Stimulated activated CD4-positive, alpha-beta T cell treated with anti-CD3 and anti-CD28 coated beads, Interleukin-1b, Interleukin-23, amount 100 ng/mL, for 48 hours (primary cell): ENCODE measurements at places on chromosomes 12 and 14.

GRCh38 chr14:89531661-89532335 lies 114.8 kb upstream of the FOXN3 start:
- DNase-seq: no peak

- DNase-seq: no peak
These were observed 98.6 kb downstream of the SYNE2 start for GRCh38 chr14:63951429-63951828.

- no peak for DNase-seq
These were observed 4.3 kb downstream of the SEL1L start for GRCh38 chr14:81529391-81529790.

- DNase-seq: no peak
These were observed 126.0 kb downstream of the SLC6A15 start for GRCh38 chr12:84786622-84787021.

DNA sequence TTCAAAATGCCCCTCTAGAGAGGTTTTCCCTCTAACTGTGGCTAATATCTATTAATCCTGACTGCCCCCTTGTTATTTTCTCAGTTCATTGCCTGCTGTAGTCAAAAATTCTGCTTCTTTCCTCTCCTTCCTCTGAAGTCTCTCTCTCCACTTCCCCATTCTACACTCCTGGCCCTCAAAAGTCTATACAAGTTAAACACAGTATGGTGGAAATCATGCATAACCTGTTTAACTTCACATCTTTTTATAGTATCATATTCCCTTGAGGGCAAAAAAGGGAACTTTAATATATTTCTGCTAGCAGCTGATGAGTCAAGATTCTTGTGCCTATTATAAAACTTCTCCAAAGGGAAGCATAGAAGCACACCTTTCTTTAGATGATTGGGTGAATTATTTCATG lies 16.7 kb downstream of the GRIP1 start:
- no peak for DNase-seq

DNA sequence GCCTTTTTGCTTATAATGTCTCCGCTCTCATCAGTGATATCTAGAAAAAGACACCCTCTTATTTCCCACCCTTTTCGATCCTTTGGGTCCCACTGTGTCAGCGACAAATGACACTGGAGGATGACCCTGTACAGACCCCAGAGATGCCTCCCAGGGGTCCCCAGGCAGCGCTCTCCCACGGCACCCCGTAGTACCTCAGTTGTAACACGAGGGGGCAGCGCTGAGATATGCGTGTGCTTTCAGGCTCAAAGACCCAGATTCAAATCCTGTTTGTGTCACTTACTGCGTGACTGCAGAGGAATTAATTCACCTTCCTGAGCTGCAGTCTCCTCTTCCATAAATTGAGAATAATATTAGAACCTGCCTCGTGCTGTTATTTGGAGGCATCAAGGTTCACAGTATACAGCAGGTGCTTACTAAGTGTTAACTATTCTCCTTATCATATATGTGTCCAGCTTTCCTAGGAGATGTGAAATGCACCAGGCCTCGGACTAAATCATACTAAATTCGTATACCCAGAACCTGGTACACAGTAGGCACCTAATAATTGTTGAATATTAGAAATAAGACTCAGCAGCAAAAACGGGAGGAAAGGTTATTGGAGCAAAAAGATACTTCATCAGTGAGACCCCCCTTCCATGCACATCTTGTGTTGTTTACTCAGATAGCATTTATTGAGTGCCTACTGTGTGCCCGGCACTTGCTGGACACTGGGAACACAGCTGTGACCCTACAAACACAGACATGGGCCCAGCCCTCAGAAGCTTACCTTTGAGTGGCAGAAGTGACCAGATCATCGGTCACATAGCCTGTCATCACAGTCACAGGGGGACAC lies 99.9 kb downstream of the PHETA1 start:
- peak; percentile 12 for DNase-seq

- DNase-seq: no peak
These were observed 10.3 kb upstream of the PCNX1 start for GRCh38 chr14:70896981-70897380.

DNA sequence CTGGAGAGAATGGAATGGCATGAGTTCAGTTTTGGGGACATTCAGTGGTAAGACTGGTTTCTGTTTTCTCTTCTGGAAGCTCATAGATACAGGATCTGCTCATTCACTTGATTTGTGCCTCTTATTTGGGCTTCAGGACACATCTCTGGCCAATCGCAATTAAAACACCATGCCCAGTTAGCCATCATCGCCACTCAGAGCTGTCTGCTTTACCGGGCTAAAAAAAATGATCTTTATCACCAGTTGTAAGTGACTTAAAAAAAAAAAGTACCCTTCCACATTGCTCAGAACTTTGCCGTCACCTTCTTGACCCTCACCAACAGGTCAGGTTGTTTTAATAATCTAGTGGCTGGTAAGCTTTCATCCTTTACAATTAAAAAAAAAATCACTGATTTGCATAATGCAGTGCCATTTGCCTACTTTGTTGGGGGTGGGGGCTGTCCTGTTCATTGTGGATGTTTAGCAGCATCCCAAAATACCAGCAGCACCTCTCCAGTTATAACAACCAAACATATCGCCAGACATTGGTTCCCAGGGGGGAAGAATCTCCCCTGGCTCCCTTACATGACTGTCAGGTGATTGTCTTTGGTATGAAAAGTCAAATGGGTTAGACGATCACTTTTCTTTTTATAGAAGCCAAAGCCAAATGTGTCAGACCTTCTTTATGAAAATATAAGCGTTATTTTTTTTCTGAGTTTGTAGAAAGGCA lies 150.1 kb downstream of the PRKCH start:
- no peak for DNase-seq

GRCh38 chr14:76977793-76978720 lies 50.5 kb downstream of the IRF2BPL start:
- peak; percentile 89 for DNase-seq

- DNase-seq: no peak
These were observed 1.2 kb upstream of the TRHDE start for GRCh38 chr12:72270961-72271360.

DNA sequence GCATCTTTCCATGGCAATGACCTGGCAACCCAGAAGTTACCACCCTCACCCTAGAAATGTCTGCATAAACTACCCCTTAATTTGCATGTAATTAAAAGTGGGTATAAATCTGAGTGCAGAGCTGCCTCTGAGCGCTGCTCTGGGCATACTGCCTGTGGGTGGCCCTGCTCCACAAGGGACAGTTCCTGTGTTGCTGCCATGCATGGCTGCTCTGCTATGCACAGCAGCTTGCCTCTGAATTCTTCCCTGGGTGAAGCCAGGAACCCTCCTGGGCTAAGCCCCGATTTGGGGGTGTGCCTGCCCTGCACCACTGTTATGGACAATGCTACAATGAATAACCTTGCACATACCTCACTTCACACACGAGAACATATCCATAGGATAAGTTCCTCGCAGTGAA lies 35.7 kb upstream of the GPR132 start:
- no peak for DNase-seq

GRCh38 chr12:34166427-34167060 lies 144.2 kb downstream of the ALG10 start:
- DNase-seq: no peak

GRCh38 chr12:51811203-51812202 lies 37.0 kb downstream of the FIGNL2 start:
- DNase-seq: no peak

GRCh38 chr12:122227341-122227740 lies 1.5 kb upstream of the DIABLO start:
- DNase-seq: no peak

DNA sequence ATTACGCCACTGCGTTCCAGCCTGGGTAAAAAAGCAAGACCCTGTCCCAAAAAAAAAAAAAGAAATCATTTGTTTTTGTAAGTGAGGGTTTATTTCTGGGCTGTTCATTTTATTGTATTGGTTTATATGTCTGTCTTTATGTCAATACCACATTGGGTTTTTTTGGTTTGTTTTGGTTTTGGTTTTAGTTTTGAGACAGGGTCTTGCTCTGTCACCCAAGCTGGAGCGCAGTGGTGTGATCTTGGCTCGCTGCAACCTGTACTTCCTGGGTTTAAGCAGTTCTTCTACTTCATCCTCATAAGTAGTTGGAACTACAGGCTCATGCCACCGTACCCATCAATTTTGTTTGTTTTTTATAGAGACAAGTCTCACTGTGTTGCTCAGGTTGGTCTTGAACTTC lies 25.0 kb downstream of the METAP2 start:
- DNase-seq: no peak

GRCh38 chr14:26791117-26791806 lies 193.4 kb upstream of the NOVA1 start:
- no peak for DNase-seq

- DNase-seq: no peak
These were observed 13.7 kb downstream of the SPX start for GRCh38 chr12:21539797-21540196.

DNA sequence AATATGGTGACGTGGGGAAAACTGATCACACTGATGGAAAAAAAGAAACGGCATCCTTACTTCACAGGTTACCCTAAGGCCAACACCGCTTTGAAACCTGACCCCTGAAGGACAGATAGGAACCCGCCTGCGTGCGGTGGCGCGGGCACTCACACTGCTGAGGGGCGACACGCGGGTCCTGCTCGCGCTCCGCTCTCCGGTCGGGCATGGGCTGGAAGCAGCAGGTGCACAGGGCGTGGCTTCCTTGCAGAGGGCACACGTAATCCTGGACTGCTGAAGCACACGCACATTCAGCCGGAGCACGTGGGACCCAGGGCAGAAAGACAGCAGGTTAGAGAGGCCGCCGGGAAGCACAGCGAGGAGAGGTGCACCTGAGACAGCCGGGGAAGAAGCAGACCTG lies 22.8 kb upstream of the GOLGA3 start:
- DNase-seq: no peak

DNA sequence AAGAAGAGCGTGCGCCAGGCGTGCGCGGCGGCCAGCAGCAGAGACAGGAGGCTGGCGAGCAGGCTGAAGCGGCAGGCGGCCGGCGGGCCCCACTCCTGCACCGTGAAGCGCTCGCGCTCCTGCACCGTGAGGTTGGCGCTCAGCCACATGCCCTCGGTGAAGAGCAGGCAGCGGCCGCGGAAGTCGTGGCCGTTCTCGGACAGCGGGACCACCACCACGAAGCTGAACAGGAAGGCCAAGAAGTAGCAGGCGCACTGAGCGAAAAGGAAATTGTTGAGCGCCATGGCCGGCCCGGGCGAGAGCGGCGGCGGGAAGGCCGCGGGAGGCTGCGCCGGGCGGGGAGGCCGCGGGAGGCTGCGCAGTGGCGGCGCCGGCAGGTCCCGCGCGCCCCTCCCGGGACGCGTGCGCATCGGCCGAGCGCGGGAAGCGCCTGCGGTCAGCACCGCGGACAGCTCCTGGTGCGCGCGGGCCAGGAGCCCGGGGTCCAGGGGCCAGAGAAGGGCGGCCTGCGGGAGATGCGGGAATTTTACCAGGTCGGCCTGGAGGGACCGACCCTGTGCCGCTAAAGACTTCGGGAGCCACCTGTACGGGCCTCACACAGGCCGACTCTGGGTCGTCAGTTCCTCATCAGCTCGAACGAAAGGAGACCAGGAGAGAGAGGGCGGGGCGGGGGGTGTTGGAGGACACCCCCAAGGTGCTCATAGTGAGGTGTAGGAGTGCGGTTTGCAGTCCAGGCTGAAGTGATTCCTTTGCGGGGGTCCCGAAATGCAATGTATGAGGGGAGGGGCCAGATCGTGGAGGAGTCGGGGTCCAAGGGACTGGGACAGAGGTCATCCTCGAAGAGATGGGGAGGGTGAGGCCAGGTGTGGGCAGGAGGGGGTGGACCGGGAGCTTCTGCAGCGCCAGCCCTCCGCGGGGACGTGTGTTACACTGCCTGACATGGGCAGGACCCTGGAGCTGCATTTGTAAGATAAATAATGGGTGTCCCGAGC lies at the start of gene TMEM179:
TSS of gene TMEM179 (minus strand) at position 315 of the 992 bp plus-strand sequence. CDS start at position 284, 31 bp downstream.
- DNase-seq: no peak

DNA sequence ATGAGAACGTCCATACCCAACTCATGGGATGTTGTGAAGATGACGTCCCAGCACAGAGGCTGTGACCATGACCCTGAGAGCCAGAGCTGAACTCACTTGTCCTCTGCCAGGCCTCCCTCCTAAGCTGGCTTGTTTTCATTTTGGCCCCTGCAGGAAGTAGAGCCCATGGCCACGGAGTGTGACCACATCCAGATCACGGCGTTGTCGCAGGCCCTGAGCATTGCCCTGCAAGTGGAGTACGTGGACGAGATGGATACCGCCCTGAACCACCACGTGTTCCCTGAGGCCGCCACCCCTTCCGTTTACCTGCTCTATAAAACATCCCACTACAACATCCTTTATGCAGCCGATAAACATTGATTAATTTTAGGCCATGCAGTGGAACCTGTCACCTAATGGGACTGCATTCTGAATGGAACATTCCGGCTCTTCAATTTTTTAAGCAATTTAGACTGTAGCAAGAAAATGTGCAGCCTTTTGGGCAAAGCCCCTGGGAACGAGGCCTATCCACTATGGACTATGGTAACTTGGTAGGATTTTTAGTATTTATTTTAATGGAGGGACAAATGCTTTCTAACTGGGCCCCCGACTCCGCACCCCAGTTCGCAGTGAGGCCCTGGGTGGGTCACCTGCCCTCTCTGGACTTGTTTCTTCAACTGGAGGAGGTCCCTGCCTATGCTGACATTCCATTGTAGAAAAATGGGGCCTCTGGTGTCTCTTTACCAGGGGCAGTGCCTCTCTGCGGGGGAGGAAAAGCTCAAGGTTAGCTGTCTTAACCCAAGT lies 19.6 kb downstream of the OTUB2 start:
- no peak for DNase-seq

- DNase-seq: no peak
These were observed 62.7 kb downstream of the LRRK2 start for GRCh38 chr12:40287369-40287975.

DNA sequence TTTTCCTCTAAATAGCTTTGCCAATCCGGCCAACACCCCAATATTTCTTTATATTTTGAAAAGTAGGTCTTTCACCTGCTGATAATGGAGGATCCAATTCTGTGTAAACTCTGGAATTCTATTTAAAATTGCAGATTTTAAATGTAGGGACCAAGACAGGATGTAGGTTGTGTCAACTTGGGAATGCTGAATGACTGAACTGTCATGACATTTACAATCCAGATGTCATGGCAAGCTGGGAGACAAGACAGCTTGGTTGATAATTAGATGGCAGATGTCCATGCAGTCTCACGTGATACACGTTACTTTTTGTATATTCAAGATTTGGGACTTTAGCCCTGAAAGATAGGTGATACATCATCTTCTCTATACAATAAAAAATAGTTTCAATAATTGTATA lies 477.2 kb downstream of the DIO2 start:
- no peak for DNase-seq

- DNase-seq: no peak
These were observed 32.6 kb downstream of the TRAF3 start for GRCh38 chr14:102809870-102810269.

DNA sequence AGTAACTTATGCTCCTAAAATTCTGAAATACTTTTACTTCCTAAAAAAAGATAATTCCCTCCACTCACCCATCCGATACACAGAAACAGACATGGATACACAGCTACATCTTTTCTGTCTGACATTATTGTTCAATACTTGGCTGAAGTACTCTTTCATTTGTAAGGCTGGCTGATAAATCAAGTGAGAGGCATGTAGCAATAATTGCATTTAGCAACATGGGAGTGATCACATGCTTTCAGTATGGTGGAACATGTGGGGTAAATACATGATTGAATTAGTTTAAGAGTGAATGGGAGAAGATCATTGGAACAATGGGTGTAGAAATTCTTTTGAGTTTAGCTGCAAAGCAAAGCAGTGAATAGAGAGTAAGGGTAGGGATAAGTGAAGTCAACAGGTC lies 25.6 kb downstream of the PTPRQ start:
- DNase-seq: no peak

GRCh38 chr12:96143392-96143791 lies 50.8 kb upstream of the ELK3 start:
- no peak for DNase-seq

GRCh38 chr12:108964371-108965352 lies 56.2 kb downstream of the SVOP start:
- no peak for DNase-seq
